ENCODE measurements at places on chromosomes 7 and 10. TPM values are rescaled to one million over a fixed set of nuclear protein-coding genes. Genes with fewer than 3 reads are reported as not detected.

RBM20 gene
- 2.0 TPM for total RNA-seq

CBLL1 gene
- total RNA-seq: 20.7 TPM

TACC2 gene
- total RNA-seq: 54.6 TPM

CYP2C8 gene
- total RNA-seq: 0.32 TPM

GIMAP4 gene
- 30.1 TPM for total RNA-seq

CUZD1 gene
- 0.48 TPM for total RNA-seq

TSPAN12 gene
- 9.8 TPM for total RNA-seq

Data from posterior vena cava (tissue), 2 donors.